NCI-H2171 treated with DMSO at 0.1 percent for 48 hours (cell line): ENCODE measurements at places on chromosomes 1 and 21.

DNA sequence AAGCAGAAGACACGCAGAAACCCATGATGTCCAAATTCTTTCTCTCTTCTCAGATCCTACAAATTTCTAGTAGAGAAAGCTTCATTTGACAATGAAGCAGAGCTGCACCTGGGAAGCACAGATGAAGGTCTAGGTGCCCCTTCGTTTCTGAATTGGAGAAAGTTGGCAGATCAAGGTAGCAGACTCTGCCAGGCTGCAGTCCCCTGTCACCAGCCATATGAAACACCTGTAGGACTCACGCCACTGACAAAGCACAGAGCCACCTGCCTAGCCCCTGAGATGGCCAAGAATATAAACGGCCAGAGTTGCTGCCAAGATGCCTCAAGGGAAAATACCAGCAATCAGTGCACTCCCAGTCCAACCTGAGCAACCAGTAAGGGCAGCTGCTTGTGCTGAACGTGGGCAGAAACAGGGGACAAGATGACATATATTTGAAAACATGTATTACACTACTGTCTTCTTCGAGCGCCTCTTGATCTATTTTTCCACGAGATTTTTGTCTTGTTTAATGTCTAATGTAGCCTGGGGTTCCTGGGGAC is 20.6 kb upstream of the PLEKHA6 start:
- DNase-seq, result no peak

- no peak for DNase-seq
These were observed 7.7 kb upstream of the SLC5A9 start for GRCh38 chr1:48214820-48215219.

- DNase-seq, result peak; percentile 54
These were observed 2.1 kb downstream of the BACH1 start for GRCh38 chr21:29300807-29301138.

DNA sequence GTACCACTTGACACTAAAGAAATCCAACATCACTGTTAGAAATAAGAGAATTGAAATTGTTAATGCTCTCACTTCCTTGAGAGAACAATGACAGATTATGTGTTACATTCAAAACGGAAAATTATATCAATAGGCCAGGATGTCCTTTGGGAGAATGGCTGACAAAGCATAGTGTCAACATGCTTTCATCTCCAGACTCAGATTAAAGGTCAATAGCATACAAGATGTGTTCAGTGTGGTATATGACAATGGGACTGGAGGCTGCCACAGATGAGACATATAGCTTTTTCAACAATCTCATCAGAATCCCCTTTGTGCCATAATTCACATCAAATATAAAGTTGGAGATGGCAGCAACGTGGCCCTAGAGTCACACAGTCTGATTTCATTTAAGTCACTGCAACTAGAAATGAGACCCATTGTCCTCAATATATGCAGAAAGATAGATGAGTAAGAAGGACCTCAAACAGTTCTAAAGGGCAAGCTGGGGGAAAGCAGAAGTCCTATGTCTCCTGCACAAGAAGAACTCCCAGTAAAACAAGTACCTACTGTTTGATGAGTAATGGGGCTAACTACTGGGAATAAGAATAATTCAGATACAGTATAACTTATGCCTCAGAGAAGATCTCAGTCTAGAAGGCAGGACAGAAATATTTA is 327.9 kb downstream of the TTLL7 start:
- DNase-seq, result no peak

- no peak for DNase-seq
These were observed 124.9 kb upstream of the IRF2BP2 start for GRCh38 chr1:234734869-234735268.

DNA sequence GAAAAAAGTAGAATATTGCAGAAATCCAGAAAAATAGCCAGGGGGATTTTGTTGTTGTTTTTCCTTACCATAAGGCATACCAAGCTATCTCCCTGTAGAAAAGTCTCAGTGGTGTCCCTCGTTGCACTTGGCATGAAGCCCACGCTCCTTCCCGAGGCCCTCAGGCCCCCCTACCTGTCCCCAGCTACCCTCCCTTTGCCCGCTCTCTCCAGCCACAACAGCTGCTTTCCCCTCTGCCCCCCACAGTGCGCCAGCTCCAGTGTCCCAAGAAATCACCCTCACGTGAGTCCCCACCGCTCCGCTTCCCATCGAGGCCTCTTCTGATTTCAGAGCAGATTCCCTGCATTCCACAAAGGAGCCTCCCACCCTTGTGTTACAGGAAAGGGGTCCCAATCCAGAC is 8.4 kb downstream of the AGTRAP start:
- DNase-seq, result no peak

- DNase-seq, result no peak
These were observed 244.8 kb downstream of the ASTN1 start for GRCh38 chr1:176919386-176920378.

DNA sequence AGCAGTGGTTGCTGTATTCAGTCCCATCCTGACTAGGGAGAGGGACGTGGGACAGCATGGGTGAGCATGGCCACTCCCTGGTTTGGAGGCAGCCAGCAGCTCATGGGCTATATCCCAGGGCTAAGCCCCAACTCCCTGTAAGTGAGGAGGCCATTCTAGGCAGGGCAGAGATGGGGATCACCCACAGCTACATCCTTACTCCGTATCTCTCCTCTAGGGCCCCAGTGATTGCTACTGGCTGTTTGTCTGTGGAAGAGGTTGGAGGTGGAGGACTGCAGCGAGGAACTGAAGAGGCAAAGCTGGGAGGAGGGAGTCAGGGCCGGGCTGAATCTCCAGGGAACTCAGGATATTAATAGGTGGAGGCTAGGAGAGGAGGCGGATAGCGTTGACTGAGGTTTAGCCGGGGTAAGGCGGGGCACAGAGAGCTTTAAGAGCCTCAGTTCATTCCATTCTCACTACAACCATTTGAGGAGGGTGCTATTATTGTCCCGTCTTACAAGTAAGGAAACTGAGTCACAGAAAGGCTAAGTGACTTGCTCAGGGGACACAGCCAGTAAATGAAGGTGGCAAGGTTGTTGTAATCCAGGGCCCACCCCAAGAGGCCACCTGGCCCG is 6.8 kb downstream of the OLIG2 start:
- DNase-seq, result no peak

DNA sequence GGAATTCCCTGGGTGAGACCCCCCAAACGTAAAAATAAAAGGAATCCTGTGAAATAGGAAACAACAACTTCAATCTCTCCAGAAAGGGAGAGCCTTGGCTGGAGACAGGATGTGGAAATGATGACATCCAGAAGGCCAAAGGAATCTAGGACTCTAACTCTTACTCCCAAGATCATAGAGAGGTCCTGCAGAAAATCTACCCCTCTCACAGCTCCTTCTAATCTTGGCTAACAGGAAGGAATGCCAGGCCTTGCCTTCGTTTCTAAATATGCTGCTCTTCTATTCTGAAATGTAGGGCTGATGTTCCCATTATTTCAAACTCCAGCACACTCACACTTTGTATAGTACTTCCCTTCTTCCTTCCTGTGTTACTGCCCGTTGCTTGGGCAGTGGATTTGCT is 40.7 kb downstream of the ARHGEF11 start:
- no peak for DNase-seq

DNA sequence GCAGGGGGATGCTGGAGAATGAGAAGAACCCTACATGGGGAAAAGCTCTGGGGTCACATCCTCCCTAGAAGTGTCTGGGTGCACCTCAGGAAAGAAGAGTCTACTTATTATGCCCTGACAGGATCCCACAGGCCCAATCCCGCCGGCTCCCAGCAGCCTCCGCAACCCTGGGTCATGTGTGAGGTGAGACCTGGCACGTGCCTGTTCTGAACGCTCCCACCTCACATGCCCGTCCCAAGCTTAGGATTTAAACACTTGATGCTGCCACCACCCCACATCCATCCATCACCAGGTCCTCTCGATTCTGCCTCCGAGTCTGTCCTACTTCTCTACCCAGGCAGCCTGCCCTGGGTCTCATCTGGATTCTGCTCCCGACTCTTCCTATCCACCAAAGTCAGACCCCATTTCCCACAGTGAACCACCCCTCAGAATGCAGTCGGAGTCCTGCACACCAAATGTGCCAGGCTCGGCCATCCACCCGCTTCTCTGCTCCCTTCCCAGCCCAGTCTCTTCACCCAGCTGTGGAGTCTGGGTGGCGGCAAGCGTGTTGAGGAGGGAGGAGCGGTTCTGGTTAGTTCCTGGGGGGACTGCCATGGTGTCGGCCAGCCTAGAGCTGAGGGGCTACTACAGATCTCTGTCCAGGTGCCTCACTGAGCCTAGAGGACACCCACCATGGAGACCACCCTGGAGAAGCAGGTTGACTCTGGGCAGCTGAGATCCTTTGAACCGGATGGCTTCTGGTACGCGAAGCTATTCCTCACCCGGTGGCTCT is 23.9 kb downstream of the SLC2A1 start:
- no peak for DNase-seq

- DNase-seq, result peak; percentile 36
These were observed 5.1 kb upstream of the C1orf162 start for GRCh38 chr1:111468717-111469100.

GRCh38 chr1:194118086-194118485 is 931.7 kb upstream of the B3GALT2 start:
- DNase-seq, result no peak

DNA sequence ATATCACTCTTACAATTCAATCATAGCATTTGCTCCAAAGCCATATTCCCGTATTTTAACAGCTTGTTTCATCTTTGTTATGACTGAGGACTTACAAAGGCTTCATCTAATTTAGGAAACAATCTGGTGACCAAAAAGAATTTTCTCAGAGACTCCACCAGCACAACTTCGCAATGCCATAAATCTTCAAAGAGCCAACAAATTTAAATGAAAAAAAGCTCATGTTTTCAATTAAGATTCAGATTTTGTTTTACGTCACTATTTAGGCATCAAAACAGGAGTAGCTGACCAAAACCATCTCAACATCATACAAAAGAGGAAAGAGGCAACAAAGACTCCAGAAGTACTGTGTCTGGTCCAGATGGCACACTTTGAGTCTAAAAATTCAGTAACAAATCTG is 373.3 kb downstream of the TTLL7 start:
- DNase-seq, result no peak

DNA sequence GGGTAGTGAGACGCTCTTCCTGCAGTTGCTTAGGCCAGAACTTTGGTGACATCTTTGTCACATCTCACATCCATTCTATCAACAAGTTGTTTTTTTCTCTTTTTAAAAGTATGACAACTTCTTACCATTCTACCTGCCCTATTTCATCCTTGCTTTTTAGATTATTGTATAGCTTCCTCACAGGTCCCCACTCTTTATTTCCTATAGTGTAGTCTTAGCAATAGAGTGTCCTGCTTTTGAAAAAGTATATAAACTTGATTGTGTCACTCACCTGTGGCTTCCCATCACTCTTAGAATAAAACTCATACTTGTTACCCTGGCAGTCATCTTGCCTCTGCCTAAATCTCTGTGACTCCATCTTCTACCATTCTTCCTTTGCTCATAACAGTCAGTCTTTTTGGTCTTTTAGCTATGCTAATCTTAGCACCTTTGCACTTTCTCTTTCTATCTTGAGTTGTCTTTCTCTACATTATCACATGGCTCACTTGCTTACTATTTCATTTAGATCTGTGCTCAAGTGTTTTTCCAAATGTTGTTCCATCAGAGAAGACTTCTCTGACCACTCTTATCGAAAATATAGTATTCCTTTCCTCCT is 9.5 kb downstream of the CDC73 start:
- DNase-seq, result no peak

DNA sequence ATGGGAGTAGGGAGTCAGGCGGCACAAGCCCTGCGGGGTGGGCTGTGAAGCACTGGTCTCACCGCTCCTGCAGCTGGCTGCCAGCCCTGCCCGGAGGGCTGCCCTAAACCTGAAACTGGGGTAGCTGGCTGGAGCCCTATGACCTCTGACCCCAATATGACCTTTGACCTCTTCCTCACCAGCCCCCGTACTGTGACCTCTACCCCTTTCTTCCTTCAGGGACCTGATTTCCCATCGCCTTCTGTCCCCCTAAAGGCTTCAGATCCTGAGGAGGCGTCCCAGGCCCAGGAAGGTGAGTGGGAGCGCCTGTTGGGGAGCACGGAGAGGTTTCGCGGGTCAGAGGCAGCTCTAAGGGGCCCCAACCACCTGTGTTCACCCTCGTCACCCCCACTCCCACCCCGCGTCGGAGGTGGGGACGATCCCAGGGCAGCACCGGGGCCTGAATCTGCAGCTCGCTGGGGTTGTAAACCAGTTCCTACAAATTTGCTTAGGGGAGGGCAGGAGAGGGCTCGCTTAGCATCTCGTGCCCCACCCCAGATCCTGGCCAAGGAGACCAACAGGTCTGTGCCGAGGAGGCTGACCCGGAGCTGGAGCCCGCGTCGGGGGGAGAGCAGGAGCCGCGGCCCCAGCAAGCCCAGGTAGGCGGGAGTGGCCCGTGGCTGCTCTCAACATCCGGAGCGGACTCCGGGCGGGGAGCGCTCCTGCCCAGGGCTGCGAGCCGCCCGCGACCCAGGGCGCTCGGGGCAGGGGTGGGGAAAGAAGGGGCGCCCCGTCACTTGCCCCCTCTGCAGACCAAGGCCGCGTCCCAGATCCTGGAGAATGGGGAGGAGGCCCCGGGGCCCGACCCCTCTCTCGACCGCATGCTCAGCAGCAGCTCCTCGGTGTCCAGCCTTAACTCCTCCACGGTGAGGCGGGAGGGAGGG is 7.3 kb downstream of the SYTL1 start:
- peak; percentile 51 for DNase-seq

GRCh38 chr1:215797859-215798258 is 230.8 kb downstream of the KCTD3 start:
- DNase-seq, result no peak

- DNase-seq, result no peak
These were observed 25.9 kb downstream of the C2CD2 start for GRCh38 chr21:41927727-41928409.

DNA sequence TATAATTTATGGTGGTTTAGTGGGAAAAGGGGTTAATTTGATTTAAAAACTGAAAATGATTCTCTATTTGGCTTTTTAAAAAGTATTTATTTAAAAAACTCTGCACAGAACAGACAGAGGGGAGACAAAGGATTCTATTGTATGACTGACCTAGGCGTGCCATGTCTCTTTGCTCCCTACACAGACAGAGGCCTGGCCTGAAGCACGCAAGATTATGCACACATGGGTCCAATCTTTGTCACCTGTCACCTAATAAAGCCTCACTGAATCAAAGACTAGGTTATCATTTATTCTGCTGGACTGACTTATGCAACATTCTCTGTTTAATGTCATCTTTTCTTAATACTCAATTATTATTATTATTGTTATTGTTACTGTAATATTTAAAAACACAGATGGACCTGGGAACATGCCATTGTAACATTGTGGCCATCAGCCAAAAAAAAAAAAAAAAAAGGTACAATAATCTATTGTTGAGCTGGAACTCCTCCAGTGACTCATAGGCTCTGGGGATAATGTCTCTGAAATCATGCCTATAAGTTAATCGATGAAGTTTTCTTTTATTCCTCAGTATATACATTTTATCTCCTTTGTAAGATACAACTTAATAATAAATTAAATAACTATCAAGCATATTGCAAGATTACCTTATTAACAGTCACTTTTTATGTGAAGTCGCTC is 112.1 kb downstream of the RUNX1 start:
- no peak for DNase-seq

DNA sequence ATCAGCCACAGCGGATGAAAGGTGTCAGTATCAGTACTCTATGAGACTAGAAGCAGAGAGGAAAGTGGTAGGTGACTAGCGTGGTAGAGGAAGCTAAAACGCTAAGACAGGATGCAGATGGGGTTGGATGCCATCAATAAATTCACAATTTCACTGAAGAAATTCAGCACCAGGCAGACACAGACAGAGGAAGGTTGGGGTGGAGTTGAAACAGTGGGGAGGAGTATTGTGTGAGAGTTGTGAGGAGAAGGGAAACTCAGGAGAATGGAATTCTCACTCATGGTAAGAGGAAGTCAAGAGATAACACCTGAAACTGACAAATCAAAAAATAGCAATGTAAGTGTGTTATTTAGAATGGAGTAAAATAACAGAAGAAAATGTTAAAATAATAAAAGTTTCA is 208.5 kb upstream of the DAB1 start:
- no peak for DNase-seq
